ENCODE measurements at places on chromosomes 4 and X.

GRCh38 chr4:139511320-139511719, 44.7 kb downstream of the SETD7 start:
- DNase-seq, result no peak

- no peak for DNase-seq
Measured at GRCh38 chr4:58465031-58465430, 1354.8 kb upstream of the IGFBP7 start.

DNA sequence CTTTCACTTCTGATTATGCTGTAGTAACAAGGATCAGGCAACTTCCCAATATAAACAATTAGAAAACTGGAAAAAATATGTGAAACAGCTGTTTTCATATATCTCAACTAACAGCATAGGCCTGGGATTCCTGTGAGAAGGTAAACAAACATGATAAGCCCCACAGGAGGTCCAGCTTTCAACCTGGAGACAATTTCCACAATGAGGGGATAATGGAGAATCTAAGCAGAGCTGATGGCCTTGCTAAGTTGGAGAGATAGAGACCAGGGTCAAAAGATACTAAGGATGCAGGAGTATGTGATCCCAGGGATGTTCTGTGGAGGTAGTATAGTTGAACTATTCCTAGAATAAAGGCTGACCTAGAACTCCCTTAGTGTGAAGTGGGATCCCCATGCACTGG, 452.3 kb upstream of the ACTRT1 start:
- DNase-seq, result no peak

- DNase-seq, result no peak
Measured at GRCh38 chrX:30659421-30659820, 6.2 kb downstream of the GK start.

DNA sequence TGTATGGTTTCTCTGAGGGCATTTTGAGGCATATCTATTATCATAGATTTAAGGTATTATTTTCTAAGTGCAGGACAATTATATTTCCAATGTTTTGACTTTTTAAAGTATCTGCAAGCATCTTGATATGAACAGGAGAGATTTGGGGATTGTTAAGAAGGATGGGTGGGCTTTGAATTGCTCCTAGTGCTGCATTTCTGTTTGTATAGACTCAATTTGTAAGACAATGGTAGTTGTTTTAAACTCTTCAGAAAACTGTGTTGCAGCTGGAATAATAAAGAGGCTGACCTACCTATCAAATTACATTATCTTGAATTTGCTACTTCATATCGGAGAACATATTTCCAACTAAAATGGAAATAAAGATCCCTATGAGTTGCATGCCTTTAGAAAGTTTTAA, 570.3 kb downstream of the ADGRL3 start:
- DNase-seq, result no peak

- DNase-seq, result no peak
Measured at GRCh38 chr4:38562751-38563198, 101.2 kb upstream of the KLF3 start.

- DNase-seq, result no peak
Measured at GRCh38 chr4:123364906-123365305, 31.7 kb upstream of the SPRY1 start.

DNA sequence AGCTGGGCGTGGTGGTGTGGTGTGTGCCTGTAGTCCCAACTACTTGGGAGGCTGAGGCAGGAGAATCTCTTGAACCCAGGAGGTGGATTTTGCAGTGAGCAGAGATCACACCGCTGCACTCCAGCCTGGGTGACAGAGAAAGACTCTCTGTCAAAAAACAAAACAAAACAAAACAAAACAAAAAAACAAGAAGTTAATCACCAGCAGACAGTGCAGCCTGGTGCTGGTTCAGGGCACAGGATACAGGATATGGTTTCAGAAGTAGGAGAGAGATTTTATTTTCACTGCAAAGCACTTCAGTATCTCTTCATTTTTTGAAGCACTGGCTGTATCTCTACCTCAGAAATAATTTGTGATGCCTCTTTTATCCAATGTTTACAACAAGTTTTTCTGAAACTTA, 1222.9 kb upstream of the PRKX start:
- DNase-seq, result no peak
